ENCODE measurements at places on chromosomes 3 and 15.

GRCh38 chr3:36957063-36957462 lies 12.2 kb upstream of the TRANK1 start:
- no peak for DNase-seq

DNA sequence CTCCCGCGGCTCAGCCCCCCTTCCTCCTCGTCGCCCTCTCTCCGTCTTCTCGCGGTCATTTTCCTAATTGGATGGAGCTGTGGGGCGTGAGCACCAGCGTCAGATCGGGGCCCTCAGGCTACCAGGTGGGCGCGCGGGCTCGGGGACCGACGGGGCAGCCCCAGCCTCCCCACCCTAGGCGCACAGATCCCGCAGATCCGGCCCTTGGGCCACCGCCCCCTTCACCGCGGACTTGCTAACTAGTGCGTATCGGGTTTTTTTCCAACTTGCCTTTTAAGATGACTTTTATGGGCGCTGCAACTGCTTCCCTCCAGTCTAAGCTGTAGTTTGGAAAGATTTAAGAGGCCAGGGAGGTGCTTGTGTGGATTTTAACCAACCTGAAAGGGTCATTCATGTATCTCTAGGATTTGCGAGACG lies 1.3 kb downstream of the ZNF710 start:
- DNase-seq = peak; percentile 63

DNA sequence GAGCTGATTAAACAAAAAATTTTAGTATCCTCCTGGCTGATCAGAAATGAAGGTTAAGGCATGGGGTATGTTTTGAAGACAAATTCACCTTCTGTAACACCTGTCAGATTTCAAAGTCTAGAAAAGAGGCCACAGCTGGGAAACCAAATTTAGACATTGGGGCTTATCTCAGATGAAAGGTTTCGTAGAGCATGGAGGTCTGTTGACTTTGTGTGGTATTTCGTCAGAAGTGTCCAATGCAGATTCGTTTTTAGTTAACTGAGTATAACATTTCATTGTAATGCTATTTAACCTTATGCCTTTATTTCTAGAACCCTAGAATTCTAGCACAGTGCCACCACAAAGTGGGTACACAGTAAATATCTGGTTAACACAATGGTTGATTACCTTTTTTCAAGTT lies 61.7 kb downstream of the FNDC3B start:
- DNase-seq = no peak

- DNase-seq = no peak
Measured at GRCh38 chr3:47221798-47222197, 57.9 kb upstream of the SETD2 start.

- no peak for DNase-seq
Measured at GRCh38 chr3:72750405-72750965, 97.8 kb downstream of the SHQ1 start.

- no peak for DNase-seq
Measured at GRCh38 chr3:46708401-46709156, 7.4 kb downstream of the TMIE start.

GRCh38 chr3:123758081-123758564 lies 126.0 kb downstream of the MYLK start:
- peak; percentile 47 for DNase-seq

- DNase-seq = peak; percentile 50
Measured at GRCh38 chr3:185153171-185153771, 411 bp upstream of the C3orf70 start.

- peak; percentile 60 for DNase-seq
Measured at GRCh38 chr3:89314454-89315098, 207.2 kb downstream of the EPHA3 start.

DNA sequence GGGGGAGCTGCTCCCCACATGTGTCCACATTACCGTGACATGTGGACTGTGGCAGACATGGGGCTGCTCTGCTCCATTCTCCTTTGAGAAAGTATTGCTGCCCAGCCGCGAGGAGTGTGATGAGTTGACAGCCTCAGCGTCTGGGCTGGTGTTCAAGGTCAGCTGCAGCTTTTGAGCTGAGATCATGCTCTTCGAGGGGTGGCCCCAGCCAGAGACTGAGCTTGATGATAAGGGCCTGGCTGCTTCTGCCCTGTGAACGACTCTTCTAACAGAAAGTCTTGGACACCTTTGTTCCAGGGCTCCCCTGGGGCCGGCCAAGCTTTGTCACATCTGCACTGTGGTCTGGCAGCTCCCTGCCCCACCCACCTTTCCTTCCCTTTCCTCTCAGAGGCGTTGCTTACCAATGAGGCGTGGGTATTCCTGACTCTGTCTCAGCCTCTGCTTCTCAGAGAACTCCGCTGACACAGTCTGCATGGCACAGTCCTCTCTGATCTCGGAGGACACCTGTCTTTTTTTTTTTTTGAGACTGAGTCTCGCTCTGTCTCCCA lies 86.6 kb downstream of the CHRD start:
- DNase-seq = peak; percentile 24

DNA sequence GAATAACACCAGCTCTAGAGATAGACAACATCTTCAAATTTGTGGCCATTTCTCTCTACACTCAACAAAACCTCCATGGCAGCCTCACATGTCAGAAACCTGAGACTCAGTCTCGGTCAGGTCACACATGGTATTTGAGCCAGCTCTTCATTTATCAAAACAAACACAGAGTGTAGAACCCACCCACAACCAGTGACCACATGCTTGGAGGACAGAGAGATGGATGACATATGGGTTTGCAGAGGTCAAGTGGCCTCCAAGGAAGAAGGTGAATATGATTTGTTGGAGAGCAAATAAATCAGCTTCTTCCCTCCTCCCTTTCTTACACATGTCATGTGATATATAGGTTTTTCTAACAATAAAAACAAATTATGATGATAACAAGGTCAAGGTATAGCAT lies 278.1 kb upstream of the LRTM1 start:
- DNase-seq = no peak

DNA sequence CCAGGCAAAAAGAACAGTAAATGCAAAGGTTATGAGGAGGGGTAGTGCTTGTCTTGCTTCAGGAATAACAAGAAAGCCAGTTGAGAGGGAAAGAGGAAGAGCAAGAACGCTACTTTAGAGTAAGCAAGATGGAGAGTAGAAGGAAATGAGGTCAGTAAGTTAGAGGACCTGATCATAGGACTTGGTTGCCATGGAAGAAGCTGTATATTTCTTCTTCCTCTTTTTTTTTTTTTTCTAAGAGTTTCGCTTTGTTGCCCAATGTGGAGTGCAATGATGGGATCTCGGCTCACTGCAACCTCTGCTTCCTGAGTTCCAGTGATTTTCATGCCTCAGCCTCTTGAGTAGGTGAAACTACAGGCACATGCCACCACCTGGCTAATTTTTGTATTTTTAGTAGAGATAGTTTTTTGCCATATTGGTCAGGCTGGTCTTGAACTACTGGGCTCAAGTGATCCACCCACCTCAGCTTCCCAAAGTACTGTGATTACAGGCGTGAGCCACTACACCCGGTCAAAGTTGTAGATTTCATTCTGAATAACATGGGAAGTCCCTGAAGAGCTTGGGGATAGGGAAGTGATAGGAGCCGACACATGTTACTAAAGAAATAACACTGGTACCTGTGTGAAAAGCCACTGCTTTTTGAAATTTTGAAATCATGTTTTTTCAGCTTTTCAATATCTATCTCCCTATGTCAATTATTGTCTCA lies 527.9 kb upstream of the NAALADL2 start:
- DNase-seq = no peak

GRCh38 chr15:58951388-58952007 lies 18.0 kb upstream of the SLTM start:
- DNase-seq = peak; percentile 73

GRCh38 chr3:70094197-70094596 lies 94.7 kb downstream of the SAMMSON start:
- no peak for DNase-seq

- DNase-seq = no peak
Measured at GRCh38 chr3:178127221-178127620, 409.0 kb upstream of the KCNMB2 start.

DNA sequence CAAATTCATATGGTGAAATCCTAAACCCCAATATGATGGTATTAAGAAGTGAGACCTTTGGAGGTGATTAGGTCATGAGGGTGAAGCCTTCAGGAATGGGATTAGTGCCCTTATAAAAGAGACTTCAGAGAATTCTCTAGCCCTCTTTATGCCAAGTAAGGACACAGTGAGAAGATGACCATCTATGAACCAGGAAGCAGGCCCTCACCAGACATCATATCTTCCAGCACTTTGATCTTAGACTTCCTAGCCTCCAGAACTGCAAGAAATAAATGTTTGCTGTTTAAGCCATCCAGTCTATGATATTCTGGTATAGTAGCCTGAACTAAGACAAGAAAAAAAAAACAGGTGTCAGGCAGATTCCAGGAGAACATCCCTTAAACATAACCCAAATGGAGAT lies 45.9 kb upstream of the AP4E1 start:
- DNase-seq = no peak

GRCh38 chr3:11096266-11097139 lies 57.8 kb upstream of the HRH1 start:
- peak; percentile 75 for DNase-seq

DNA sequence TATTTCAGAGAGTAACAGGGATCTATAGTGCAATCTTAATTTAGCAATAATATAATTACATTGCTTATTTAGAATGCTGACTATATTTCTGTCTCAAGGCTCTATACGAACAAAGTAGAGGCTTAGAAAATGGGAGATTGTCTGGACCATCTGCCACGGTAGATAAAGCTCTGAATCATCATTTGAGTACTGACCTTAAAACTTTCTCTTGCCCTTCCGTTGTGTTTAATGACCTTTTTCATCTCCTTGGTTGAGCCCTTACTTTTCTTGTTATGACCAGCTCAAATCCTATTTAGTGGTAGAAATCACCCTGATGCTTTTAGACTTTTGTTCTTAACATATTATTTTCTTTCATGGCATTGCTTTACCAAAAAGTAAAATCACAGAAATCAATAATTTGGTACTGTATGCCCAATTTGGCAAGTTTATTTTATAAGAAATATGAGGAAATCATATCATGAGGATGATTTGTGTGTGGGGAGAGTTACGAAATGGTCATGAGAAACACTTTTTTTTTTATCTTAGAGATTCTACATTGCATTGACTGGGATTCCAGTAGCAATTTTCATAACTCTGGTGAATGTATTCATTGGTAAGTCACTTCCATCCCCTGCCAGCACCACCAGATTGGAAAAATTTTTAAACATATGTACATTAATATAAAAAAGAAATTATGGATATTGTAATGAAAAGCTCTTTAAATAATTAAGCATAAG lies 11.0 kb downstream of the NDUFB5 start:
- no peak for DNase-seq

GRCh38 chr3:62332835-62333244 lies 40.5 kb downstream of the FEZF2 start:
- peak; percentile 40 for DNase-seq

DNA sequence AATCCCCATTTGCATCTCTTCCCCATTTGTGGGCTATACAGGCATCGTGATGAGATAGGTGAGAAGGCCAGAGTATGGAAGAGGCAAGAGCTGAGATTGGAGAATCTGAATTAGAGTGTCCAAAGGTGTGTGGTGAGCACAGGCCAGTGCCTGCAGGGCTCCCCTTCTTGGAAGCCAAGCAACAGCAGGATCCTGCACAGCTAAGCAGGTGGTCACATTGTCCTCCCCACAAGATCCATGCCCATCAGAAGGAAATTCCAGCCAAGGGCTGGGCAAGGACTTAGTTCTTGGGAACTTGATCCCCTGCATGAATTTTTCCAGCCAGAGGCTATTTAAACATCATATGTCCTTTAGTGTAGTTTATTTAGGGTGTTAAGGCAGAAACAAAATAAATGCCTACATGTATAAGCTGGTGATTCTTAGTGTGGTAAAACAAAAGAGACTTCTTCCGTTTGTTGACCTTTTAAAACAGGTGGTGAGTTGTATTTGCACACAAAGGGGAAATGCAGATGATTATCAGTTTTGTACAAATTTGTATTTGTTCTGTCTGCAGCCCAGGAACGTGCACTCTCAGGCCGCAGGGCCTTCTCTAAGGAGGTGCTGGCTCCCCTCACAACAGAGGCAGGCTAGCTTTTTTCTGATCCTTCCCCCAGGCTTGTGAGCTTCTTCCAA lies 110.2 kb downstream of the PLCL2 start:
- DNase-seq = peak; percentile 28

- no peak for DNase-seq
Measured at GRCh38 chr3:50323092-50323600, 601 bp upstream of the HYAL2 start.

DNA sequence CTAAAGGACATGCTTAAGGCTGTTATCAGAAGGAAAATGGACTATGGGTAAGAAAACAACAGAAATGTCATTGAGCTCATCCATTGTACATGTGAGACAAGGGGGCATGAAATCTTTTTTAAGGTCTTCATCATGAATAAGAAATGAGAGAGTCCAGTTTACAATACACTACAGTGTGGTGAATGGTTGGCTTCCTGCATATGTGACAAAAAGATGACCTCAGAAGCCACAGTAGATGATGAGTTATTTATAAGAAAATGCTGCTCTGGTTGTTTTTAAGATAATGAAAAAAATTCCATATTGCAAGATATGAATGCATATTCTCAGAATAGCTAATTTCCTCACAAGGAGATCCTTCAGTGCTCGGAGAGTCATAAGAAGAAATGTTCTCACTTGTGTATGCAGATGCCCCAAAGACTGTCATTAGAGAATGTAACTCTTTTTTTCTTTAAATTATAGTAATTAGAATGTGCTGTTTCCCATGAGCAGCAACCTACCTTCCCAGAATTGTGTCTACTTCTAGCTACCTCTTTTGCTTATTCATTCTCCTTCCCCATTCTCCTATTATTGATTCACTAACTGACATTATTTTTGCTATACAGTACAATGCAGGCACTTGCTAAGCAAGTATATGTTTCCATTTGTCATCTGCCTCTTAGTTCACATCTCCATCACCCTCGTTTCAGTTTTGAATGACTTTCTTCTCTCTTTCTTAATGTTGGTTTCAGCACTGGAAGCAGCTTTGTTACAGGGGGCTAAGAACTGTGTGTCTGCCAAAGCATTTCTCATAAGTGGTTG lies 152.0 kb upstream of the PEX5L start:
- DNase-seq = no peak

DNA sequence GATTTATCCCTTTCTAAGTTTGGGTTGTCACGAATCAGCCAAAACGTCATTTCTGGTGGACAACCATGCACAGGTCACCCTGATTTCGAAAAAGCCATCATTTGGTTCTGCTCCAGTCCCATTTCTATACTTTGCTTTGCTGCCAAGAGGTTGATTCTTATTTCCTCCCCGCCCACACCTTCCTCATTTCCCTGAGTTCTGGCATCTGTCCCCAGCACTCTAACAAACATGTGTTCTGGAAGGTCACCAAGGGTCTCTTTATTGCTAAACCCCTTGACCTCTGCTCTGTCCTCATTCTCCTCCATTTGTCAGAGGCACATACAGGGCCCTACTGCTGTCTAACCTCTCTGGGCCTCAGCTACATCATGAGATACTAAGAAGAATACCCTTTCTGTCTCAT lies 36.4 kb upstream of the PTPRG start:
- DNase-seq = no peak

GRCh38 chr3:69273896-69274295 lies 112.0 kb downstream of the FRMD4B start:
- no peak for DNase-seq

- peak; percentile 14 for DNase-seq
Measured at GRCh38 chr3:30353711-30354467, 252.5 kb upstream of the TGFBR2 start.

GRCh38 chr3:126340596-126340942 lies 16.6 kb downstream of the KLF15 start:
- no peak for DNase-seq

GRCh38 chr15:77009646-77010311 lies 14.9 kb downstream of the PSTPIP1 start:
- no peak for DNase-seq

Measured in tongue (tissue), 3 donors.